ENCODE measurements at places on chromosomes 16 and 17.

GRCh38 chr16:66746682-66747081, 4.7 kb downstream of the DYNC1LI2 start:
- peak; percentile 48 for DNase-seq

GRCh38 chr17:44075598-44076293, 5.2 kb downstream of the G6PC3 start:
- DNase-seq: no peak

- DNase-seq: peak; percentile 71
Measured at GRCh38 chr16:89484041-89484501, 6.3 kb downstream of the ANKRD11 start.

- no peak for DNase-seq
Measured at GRCh38 chr17:61335105-61335844, 64.4 kb upstream of the TBX2 start.

GRCh38 chr17:83071365-83071764, 8.0 kb upstream of the METRNL start:
- no peak for DNase-seq

Measured in amniotic epithelial cell (primary cell).